Brain (organoid and tissue), 16 donors: ENCODE measurements at places on chromosomes 1 and 21. TPM values are rescaled to one million over a fixed set of nuclear protein-coding genes. Genes with fewer than 3 reads are reported as not detected.

The CYP4A22 gene
- not detected for polyA plus RNA-seq

DNA sequence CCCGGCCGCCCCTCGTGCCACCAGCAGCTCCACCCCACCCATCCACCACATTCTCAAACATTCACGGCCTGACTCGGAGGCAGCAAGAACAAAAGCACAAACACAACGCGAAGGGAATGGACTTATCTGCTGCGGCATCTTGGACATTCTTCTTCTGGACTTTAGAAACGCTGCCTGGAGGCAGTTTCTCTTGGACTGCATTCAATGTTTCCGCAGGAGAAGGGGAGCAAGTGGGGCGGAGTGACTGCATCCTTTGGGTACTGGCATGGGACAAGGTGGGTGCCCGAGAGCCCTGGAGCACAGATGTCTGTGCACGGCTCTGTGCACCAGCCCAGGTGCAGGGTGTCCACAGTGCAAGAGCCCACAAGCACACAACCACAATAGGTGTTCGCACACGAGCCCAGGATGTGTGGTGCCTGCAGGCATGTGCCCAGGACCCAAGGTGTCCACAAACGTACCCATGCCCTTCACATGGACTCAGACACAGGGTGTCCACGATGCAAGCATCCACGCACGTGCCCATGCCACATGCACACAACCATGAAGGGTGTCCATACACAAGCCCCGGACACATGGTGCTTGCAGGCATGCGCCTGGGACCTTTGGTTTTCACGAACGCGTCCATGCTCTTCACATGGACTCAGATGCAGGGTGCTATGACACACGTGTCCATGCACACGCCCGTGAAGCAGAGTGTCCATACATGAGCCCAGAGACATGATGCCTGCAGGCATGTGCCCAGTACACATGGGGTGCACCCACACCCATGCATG, 53.6 kb downstream of the WNT9A start:
- no peak for DNase-seq

The TEDDM1 gene
- not detected for polyA plus RNA-seq

DNA sequence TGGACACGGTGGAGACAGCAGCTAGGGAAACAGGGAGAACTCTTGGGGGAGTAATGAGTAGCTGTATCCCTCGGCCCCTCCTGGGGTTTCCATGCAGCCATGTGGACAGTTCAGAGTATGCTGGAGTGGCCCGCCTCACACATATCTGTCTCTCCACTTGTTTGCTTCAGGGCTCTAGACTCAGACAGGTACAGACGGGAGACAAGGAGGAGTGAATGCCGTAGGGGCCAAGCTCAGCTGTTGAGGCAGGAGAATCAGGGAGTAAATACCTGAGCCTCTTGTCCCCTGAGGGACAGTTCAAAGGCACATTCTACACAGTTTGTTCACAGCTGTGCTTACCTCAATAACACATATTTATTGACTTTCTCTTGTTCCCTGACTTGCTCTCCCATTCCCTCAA, 7.7 kb upstream of the PTGFRN start:
- DNase-seq: no peak

The NCSTN gene
- 103 TPM for polyA plus RNA-seq

DNA sequence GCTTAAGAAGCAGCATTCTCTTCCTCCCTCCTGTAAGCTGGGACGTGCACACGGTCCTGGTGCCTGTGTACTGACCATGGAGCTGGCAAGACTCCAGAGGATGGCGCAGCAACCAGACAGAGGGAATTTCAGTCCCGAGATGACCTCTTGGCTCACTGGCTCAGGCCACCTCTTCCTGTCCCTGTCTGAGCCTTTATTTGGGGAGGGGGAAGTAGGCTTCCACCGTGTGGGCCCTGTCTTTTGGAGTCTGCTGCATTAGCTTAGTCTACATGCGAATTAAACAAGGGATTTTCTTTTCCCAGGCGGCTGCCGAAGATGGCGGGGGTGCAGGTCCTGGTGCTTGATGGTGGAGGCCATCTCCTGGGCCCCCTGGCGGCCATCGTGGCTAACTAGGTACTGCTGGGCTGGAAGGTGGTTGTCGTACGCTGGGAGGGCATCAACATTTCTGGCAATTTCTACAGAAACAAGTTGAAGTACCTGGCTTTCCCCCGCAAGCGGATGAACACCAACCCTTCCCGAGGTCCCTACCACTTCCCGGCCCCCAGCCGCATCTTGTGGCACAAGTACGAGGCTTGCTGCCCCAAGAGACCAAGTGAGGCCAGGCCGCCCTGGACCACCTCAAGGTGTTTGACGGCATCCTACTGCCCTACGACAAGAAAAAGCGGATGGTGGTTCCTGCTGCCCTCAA, 10.2 kb downstream of the IL24 start:
- no peak for DNase-seq
